H54 (cell line): ENCODE measurements at places on chromosomes 3 and 15.

DNA sequence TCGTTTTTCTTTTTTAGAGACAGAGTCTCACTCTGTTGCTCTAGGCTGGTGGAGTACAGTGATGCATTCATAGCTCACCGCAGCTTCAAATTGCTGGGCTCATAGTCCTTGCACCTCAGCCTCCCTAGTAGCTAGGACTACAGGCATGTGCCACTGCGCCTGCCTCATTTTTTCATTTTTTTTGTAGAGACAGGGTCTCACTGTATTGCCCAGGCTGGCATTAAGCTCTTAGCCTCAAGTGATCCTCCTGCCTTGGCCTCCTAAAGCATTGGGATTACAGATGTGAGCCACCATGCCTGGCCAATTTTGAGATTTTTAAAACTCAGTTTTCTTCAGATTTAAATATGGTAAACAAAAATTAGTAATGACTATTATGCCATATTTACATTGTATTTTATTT lies 29.0 kb downstream of the SKIL start:
- DNase-seq = no peak

- no peak for DNase-seq
Observed at GRCh38 chr3:121793078-121793477, 41.8 kb downstream of the IQCB1 start.

GRCh38 chr15:76235186-76235826 lies 76.0 kb downstream of the ETFA start:
- no peak for DNase-seq

GRCh38 chr3:167843886-167844285 lies 108.4 kb downstream of the SERPINI1 start:
- DNase-seq = no peak

- DNase-seq = no peak
Observed at GRCh38 chr3:179505534-179505933, 54.3 kb upstream of the GNB4 start.

DNA sequence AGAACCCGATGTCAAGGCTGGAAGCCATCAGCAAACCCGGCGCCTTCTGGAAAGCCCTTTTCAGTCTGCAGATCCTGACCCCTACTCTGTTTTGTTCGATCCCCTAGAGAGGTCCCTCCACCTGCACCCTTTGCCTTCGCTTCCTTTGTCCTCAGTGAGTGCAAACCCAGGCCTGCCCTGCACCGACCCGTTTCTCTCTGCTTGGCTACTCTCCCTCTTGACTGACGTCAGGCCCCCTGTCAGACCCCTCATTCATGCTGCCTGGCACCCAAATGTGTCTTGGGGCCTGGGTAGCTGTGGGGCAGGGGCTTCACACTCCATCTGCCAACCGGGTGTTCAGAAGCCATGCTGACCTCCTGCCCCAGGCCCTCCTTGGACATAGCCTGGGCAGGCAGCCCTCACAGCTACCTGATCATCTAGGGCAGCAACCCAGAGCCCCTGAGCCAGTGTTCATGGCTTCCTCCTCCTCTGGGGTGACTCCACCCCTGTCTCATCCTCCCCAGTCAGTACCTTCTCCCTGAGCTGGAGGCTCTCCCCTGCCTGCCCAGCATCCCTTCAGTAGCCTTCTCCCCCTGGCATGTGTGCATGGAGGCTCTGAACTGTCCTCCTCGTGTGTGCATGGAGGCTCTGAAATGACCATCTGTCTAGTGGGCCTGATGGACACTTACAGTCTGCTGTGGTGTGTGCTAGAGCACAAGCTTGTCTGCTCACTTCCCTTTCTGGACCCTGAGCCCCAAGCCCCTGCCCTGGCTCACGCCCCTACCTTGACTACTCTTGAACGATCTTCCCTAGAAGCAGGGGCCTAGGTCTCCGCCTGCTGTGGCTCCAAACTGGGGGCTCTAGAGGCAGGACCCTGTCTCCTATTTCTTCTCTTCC lies 69.4 kb downstream of the EXOG start:
- no peak for DNase-seq

- no peak for DNase-seq
Observed at GRCh38 chr15:29570948-29571791, 251.1 kb downstream of the TJP1 start.

DNA sequence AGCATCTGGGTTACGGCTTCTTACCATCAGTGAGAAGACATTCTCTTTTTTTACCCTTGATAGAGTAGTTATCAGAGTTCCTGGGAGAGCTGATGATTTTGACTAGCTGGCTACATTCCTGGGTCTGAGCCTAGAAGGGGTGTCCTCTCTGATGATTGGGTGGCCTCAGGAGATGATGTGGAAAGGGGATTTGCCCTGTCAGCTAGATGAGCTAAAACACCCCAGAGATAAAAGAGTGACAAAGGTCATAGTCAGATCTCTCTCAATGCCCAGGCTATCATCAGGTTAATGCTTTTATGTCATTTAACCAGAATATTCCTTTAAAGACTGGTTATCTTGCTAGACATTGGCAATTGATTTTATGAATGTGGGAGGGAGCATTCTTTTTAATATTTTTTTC lies 130.2 kb downstream of the KCNAB1 start:
- DNase-seq = no peak

DNA sequence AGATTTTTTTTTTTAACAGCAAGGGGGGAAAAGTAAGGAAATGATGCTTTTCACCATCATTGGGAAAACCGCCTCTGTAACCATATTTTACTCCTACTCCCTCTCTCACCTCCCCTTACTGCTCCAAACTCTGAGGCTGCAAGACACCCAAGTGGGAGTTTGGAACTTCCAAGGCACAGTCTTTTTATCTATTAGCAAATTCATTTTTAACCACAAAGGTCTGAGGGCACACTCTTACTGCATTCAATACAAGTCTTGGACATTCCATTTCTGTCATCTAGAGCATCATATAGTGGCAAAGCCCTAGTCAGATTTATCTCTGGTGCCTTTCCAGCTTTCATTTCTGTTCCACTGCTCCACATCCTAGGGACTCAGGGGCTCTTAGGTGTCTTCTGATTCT lies 13.2 kb downstream of the FAM162A start:
- DNase-seq = no peak

GRCh38 chr3:28751864-28752263 lies 403.2 kb upstream of the AZI2 start:
- DNase-seq = no peak

GRCh38 chr3:99666201-99666600 lies 27.8 kb downstream of the COL8A1 start:
- no peak for DNase-seq

GRCh38 chr3:39065197-39065596 lies 13.4 kb downstream of the WDR48 start:
- no peak for DNase-seq

- DNase-seq = no peak
Observed at GRCh38 chr3:194051366-194052149, 84.4 kb upstream of the HES1 start.

DNA sequence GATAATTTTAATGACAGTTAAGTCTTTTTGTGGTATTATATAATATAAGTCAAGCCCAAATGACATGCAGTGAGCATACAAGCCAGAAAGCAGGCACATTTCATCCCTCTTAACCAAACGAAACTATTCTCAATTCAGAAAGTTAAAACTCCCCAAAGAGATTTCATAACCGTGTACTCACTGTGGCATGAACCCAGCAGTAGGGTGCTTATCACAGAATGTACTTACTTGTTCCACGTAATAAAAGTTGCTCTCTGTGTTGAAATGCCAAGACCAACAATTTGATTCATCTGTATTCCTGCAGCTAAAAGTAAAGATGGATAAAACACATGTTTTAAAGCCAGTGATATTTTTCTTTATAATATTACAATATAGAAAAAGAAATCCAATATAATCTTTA lies 12.1 kb downstream of the GK5 start:
- DNase-seq = no peak

DNA sequence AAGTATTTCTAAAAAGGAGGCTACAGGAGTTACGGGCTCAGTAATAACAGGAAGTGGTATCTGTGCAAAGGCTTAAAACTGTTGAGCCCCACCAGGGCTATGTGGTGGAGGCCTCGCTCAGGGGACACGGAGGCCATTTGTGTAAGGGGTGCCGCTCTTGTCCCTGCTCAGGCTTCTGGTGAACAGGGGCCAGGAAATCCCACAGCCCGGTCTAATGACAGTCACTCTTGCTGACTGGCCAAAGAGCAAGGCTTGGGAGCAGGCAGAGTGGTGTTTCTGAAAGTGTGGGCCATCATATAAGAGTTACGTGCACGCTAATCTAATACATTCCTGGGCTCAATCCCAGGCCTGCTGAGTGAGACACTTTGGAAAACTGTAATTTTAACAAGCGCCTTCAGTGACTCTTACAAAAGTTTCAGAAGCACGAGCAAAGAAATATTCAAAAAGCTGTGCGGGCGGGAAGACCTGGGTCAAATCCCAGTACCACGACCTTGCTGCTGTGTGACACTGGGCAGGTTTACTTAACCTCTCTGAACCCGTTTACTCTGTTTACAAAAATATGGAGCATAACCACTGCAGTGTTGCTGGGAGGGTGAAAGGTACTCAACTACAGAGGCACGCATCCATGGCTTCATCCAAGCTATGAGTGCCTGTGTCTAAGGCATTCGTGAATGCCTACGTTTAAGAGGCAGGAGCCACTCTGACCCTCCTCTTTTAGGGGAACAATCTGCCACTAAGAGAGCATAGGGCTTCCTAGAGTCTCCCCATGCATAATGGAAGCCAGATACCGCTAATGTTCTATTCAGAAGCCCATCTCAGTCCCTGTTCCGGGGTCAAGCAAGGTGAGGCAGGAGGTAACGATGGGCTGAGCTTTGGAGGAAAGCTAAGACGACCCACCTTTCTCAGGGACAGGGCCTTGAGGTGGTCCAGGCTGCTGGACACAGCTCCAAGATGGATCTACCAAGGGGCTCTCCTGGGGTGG lies 2.0 kb downstream of the ATP10A start:
- no peak for DNase-seq
